Bronchial epithelial cell (primary cell): ENCODE measurements at places on chromosomes 3 and 15. TPM values are rescaled to one million over a fixed set of nuclear protein-coding genes. Genes with fewer than 3 reads are reported as not detected.

Gene DLEC1
- 0.26 TPM in 2 replicates for total RNA-seq

Gene REC114
- not detected in 2 replicates for total RNA-seq

Gene GATA2
- under 0.01 TPM in 1 of 2 replicates, not detected in the other for total RNA-seq

Gene SGO1
- total RNA-seq = under 0.01 and 0.26 TPM in 2 replicates

DNA sequence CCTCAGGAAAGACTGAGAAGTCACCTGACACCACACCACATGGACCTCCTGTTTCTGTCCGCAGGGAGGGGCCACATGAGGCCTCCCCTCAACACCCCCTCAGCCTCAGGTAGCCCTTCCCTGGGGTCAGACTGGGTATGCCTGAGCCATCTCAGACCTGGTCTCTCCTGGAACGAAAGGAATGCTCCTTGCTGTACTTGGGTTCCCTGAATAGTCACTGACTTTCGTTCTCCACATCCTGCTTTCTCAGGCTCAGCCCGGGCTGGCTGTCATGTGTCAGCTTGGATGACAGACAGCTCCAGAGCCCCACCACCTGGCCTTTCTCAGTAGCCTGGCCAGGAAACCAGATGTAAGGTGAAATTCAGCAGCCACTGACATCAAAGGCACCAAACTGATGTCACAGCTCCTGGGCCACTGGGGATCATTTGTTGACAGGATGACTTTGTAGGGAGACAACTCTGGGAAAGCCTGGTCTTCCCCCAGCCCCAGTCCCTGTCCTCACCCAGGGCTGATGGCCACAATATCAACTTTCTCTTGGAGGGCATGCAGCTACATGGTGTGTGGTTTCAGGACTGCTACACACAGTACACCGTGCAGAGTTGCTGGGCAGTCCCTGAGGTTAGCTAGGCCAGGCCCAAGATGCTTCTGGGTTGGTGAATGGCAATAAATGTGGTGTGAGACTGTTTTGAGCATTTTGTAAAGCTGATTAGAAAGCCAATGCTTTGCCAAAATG is 141.4 kb upstream of the MRPS22 start:
- peak; percentile 44 for DNase-seq

DNA sequence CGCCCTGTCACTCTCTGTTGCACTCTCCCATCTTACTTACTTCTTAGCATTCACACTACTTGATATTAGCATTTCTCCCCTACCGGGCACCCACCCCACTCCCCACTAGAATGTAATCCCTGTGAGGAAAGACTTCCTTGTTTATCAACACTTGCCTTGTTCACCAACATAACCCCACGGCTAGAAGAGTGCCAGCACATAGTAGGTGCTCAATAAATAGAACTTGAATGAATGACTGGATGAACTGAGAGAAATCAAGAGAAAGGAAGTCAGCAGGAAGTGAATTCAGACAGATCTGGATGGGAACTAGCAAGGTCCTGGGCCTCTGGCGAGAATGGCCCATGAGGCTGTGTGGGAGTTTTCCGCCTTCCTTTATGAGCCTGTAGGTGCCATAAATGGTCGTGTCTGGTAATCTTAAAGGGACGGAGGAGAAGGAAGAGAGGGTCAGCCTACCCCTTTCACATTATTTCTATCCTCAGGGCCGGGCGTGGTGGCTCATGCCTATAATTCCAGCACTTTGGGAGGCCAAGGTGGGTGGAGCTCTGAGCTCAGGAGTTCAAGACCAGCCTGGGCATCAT is 42.4 kb upstream of the HERC1 start:
- no peak for DNase-seq
